G401 (cell line): ENCODE measurements at places on chromosomes 16 and 17. TPM values are rescaled to one million over a fixed set of nuclear protein-coding genes. Genes with fewer than 3 reads are reported as not detected.

ZNF213 gene
- 0.31 and 0.61 TPM in 2 replicates for total RNA-seq

SOX9 gene
- not detected in 2 replicates for total RNA-seq

TNS4 gene
- not detected in 2 replicates for total RNA-seq

GAST gene
- not detected in 2 replicates for total RNA-seq

MATCAP1 gene
- total RNA-seq = 19.1 and 33.4 TPM in 2 replicates

USP43 gene
- total RNA-seq = 2.8 and 3.0 TPM in 2 replicates

TMEM132E gene
- not detected in 2 replicates for total RNA-seq

ICAM2 gene
- total RNA-seq = not detected in 2 replicates

MEFV gene
- not detected in 2 replicates for total RNA-seq

SLC7A6OS gene
- total RNA-seq = 16.7 and 23.7 TPM in 2 replicates

TMEM92 gene
- 1.2 and 4.2 TPM in 2 replicates for total RNA-seq

GRCh38 chr17:51443646-51444045 is 183.3 kb downstream of the UTP18 start:
- DNase-seq = no peak

DNA sequence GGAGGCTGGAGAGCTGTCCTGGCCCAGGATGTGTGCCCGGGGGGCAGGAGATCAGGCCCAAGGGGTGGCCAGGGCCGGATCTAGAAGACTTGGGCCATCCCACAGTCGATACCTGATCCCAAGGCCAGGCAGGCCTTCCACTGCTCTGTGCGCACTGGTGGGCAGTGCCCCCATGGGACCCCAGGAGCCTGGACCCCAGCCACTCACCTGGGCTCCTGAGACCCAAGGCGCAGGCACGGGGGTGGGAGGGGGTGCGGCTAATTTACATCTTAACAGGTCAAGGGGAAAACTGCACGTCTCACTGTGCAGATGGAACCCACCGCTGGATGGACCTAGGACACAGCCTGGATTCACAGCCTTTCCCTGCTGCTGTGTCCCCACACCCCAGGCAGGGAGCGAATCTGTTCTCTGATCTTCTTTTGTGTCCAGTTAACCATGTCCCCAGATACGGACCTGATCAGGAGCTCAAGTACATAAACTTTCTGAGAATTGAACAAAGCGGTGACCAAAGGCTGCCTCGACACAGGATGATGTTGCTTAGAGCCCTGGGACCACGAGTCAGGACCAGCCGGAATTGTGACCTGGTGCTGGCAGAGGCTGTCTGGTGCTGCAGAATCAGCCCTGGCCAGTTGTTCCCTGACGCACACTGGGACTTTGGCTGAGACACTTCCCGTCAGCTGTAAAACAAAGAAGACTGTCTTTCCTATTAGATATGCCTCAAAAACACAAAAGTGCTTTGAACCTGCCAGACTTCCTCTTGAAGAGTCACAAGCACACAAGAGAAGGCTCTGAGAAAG is 60.6 kb downstream of the TNFRSF13B start:
- DNase-seq = no peak

DNA sequence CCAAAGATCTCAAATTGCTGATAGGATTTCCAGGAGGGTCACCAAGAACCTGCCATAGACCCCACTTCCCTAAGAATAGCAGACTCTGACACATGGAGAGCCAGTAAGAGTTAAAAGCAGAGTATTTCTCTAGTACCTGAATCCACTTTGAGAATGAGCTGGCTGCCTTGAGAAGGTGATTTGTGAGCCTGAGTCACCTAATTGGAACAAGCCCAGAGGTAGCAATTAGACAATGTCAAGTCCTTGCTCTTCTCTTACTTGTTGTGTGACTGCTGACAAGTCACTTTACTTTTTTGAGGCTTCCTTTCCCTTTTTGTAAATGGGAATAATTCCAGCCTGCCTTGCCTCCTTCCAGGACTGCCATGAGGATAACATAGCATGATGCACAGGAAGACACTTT is 76.1 kb upstream of the ASIC2 start:
- DNase-seq = no peak

- DNase-seq = no peak
Measured at GRCh38 chr17:39979893-39980350, 685 bp upstream of the PSMD3 start.

GRCh38 chr16:12706628-12707027 is 97.1 kb downstream of the CPPED1 start:
- no peak for DNase-seq

- no peak for DNase-seq
Measured at GRCh38 chr17:38592487-38592886, 13.3 kb downstream of the SRCIN1 start.

GRCh38 chr16:49020436-49020835 is 261.2 kb downstream of the CBLN1 start:
- no peak for DNase-seq

DNA sequence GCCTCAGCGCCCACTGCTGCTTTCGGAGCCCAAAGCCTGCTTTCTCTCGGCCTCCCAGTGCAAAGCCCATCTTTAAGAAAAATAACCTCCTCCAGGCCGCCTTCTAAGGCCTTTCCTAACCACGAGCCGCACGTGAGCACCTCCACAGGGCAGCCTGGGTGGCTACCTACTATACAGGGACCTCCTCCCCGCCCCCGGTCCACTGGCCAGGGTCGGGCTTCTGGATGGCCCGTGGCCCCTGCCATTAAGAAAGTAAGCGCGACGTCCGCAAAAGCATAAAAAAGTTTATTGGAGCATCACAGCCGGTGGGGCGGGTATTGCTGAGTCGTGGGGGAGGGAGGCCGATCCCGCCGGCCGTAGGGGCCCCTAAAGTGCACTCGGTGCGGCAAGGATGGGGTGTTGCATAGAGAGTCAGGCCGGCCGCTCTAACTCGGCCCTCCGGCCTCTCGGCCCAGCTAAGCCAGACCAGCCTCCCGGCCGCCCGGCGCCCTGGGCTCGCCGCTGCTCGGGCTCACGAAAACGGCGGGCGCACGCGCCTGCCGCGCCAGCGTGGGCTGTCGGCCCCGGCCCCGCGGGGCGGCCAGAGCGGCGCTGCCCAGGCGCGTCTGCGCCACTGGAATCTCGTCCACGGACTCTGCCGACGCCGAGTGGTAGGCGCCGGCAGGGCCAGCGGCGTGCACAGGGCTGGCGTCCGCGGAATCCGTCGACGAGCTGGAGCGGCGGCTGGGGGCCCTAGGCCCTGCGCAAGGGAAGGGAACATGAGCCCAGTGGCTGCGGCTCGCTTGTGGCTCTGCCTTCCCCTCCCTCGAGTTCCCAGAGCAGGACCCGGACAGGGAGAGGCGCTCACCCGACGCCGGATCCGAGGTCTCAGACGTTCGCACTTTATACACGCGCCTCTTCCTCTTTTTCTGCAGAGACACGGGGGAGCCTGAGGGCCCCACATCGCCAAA is 1.1 kb upstream of the TPPP3 start:
- DNase-seq = no peak

GRCh38 chr17:297758-298157 is 54.8 kb downstream of the RPH3AL start:
- DNase-seq = no peak

GRCh38 chr16:77553130-77553529 is 118.3 kb upstream of the ADAMTS18 start:
- DNase-seq = no peak

GRCh38 chr17:9470171-9470570 is 105.4 kb downstream of the STX8 start:
- no peak for DNase-seq

DNA sequence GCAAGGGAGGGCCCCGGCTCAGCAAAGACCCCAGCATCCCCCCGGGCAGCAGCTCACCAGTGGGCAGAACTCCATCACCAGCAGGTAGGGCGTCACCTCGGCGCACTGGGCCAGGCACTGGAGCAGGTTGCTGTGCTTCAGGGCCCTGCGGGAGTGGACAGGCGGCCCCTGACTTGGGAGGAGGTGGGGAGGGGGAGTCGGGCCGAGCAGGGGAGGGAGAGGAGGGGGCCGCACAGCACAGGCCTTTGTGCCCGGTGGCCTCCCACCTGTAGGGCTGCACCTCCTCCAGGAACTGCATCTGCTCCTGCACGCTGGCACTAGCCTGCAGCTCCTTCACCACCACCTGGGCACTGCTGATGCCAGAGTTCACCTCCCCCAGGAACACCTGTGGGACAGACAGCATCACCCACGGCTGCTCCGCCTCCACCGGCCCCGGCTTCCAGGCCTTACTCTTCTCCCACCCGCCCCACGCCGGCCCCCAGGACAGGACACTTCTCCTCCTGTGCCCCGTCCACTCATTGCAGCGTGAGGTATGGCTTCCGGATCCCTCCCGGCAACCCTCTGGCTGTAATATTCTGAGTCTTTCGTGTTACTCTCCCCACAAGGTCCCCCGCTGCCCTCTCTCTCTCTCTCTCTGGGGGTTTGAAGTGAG is 37.7 kb upstream of the PVALEF start:
- DNase-seq = no peak

- no peak for DNase-seq
Measured at GRCh38 chr17:66260275-66260674, 31.1 kb upstream of the APOH start.

DNA sequence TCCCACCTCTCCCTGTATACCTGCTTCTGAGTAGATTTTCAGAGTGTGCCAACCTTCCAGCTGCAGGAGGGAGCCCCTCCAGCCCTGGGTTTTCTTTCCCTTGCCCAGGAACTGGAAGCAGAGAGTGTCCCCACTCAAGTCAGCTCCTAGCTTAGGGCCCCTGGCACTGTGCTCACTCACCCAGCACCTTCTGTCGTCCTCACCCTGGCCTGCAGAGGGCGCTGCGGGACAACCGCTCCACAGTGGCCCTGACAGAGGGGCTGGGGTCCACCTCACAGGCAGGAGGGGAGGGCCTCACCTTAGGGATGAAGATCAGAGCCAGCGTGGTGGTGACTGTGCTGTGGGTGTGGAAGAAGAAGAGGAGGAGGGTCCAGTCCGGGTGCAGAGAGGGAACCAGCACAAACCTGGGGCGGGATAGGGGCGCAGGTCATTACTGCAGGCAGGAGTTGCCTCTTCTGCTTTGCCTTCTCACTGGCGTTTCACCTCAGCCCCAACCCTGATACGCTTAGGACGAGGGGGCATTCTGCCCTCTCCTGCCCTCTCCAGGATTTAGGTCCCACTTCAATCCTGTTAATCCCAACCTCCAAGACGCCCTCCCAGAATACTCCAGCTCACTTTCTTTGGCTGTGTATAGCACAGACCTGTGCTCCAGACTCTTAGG is 10.0 kb downstream of the GPR179 start:
- DNase-seq = no peak

- DNase-seq = no peak
Measured at GRCh38 chr17:65359016-65359415, 202.4 kb downstream of the AXIN2 start.

DNA sequence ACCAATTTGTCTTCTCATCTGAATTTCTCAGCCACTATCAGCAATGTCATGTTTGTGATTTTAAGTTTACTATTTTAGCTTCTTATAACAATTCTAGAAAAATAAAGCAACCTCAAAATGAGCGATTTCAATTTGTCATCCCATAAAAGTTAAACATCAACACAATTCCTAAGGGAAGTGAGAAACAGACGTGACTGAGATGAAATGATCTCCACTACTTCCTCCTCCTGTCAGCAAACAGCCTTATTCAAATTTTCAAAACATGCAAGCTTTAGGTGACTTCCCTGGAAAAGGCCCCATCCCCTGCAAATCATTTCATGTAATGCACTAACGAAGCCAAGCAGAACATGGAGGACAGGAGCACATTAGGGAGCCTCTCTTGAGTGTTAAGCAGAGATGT is 64.9 kb downstream of the ZNF652 start:
- no peak for DNase-seq

GRCh38 chr17:54920819-54921218 is 20.2 kb downstream of the TOM1L1 start:
- DNase-seq = no peak

DNA sequence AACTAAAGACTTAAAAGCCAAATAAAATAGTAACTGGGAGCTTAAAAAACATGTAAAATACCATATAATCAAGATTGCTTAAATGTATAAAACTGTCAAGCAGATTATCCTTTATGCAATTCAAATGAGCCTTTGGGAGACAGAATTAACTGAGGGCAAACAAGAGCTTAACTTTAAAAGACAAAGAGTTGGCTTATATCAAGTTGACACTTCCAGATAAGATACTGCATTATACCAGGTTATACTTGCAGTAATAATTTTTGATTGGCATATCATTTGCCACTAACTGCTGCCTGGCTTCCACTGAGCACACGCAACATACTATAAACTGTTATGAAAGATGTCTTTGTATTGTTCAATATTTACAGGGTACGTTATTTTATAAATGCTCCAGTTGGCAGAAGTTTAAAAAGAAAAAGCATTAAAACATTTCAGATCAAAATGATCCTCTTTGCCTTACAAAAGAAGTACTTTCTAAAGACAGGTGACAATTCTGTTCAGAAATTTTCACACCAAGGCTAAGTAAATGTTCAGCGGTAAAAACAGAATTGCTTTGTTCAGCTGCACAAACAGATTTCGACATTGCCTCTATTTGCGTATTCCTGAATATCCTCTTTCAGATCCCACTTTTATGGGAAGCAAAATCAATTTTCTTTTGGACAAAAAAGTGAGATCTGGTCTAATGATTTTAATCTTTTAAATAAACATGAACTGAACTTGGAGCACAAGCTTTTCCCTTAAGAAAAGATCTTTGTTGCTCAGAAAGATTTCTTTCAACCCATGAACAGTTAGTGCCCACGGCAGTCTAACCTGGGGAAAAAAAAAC is 50.7 kb downstream of the TOX3 start:
- no peak for DNase-seq

DNA sequence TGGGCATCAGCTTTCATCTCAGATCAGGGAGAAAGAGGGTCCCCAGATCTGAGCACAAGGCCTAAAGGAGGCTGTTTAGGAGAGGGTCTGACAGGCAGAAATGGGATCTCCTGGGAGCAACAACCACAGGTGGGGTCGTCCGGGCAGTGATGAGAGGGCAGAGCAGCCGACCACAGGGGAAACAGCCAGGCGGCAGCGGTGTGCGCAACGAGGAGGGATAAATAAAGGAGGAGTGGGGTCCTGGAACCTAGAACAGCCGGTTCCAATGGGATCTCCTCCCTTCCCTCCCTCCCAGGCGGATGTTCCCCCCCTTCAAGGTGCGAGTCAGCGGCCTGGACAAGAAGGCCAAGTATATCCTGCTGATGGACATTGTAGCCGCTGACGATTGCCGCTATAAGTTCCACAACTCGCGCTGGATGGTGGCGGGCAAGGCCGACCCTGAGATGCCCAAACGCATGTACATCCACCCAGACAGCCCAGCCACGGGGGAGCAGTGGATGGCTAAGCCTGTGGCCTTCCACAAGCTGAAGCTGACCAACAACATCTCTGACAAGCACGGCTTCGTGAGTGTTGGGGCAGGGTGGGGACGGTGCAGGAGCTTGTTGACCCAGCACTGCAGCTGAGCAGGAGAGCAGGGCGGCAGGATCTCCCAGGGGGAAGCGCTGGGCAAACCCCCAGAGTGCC is 1.9 kb downstream of the TBX2 start:
- no peak for DNase-seq

DNA sequence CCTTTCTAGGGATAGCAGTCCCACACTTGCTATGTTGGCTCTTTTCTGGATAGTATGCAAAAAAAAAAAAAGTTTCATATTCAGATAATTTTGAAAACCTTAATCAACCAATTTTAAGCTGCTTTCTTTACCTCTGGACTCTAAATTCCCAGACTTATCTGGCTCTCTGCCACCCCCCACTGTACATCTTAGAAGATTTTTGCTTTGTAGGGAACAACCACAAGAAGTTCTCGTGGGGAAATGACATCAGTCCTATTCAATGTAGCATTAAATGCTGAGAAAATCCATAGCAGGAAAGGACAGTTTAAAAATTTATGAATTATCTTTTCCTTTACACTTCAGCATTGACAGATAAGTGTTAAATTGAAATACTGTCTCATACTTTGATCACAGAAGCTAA is 562.7 kb upstream of the HSBP1 start:
- DNase-seq = no peak
